ENCODE measurements at places on chromosomes 12 and 14.

- no peak for DNase-seq
Observed at GRCh38 chr12:106145539-106146447, 7.0 kb upstream of the NUAK1 start.

GRCh38 chr14:105290621-105291346, 10.0 kb downstream of the BRF1 start:
- peak; percentile 31 for DNase-seq

GRCh38 chr12:130199581-130200390, 37.5 kb downstream of the FZD10 start:
- no peak for DNase-seq

DNA sequence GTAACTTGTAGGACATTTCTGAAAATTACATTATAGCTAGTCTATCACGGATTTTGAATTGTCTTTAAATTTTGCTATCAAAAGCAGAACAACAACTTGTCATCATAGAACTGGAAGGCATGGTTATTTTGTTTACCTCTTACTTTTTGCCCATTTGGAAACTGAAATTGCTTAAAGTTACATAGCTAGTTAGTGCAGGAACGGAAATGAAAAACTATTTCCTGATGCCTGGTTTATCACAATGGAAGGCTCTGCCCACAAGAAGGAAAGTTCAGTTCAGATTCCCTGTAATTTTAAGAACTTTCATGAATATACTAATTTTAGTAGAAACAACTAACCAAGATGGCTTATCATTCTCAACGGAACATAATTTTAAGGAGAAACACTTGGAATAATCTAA, 427.7 kb downstream of the RAD51B start:
- no peak for DNase-seq

- no peak for DNase-seq
Observed at GRCh38 chr12:31590642-31591379, at the start of gene DENND5B. Gene DENND5B, minus strand, starts transcription at chr12:31591136. Its CDS starts 304 bp downstream, at chr12:31590832.

DNA sequence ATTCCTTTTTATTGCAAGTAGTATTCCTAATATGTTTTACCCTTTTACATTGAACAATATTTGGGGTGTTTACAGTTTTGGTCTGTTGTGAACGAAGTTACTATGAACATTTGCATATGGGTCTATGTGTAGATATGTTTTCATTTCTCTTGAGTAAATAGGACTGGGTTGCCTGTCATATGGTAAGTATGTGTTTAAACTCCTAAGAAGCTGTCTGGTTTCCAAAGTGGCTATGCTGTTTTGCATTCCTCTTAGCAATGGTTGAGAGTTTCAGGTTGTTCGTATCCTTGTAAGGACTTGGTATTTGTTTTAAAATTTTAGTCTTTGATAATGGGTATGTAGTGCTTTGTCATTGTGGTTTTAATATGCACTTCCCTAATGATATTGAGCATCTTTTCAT, 6.3 kb downstream of the METAP2 start:
- DNase-seq = no peak

GRCh38 chr12:4984971-4985370, 58.7 kb upstream of the KCNA5 start:
- no peak for DNase-seq

- DNase-seq = no peak
Observed at GRCh38 chr12:30753233-30753632, 1.5 kb downstream of the CAPRIN2 start.

- DNase-seq = no peak
Observed at GRCh38 chr12:108000111-108000510, 129.0 kb upstream of the WSCD2 start.

DNA sequence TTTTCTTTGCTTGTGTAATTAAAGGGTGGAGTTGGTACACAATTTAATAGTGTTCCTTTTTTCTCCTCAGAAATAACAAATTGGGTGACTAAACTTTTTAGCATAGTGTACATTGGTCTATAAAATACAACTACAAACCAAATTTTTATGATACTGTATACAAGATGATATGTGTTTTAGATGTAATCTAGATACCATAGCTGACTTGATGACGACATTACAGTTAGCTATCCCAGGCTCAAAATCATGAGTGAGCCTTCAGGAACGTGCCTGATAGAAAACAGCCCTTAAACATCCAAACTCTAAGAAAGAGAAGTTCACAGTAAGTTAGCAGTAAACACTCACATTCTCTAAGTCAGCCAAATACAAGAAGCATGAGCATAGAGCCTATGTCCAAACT, 99.0 kb upstream of the SSTR1 start:
- no peak for DNase-seq

DNA sequence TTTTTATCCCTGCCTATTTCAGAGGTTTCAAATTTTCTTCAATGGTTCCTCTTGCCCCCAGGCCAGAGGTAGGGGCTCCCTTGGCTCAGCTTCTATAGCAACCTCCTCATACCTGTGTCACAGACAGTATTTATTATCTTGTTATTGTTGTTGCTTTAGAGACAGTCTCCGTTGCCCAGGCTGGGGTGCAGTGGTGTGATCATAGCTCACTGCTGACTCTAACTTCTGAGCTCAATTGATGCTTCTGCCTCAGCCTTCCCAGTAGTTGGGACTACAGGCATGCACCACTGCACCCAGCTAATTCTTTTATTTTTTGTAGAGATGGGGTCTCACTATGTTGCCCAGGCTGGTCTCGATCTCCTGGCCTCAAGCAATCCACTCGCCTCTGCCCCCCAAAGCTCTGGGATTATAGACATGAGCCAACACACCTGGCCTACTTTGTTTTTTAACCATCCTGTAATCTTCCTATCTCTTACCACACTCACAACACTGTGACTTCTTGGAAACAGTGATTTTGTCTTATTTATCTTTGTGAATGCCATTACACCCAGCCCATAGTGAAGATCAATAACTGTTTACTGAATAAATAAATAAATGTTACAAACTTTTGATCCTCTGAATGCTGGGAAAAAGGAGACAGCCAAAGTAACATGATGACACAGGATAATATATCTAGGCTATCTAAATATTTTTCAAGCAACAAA, 95.9 kb downstream of the PHLDA1 start:
- DNase-seq = no peak

DNA sequence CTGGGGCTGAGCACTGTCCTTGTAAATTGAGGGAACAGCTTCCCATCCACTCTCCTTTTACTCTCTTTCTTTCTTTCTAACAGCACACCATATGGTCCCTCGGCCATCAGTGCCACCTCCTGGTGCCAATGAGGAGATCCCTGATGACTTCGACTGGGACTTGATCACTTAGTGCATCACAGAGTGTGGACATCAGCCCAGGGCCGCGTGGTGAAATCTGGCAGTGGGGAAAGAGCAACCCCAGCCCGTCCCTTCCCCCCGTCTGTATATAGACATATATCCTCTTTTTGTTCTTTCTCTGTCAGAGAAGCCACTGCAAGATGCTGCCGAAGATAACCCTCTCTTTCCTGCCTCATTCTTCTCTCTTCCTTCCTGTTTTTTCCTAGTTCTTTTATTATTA, 13.5 kb downstream of the C3AR1 start:
- DNase-seq = no peak

DNA sequence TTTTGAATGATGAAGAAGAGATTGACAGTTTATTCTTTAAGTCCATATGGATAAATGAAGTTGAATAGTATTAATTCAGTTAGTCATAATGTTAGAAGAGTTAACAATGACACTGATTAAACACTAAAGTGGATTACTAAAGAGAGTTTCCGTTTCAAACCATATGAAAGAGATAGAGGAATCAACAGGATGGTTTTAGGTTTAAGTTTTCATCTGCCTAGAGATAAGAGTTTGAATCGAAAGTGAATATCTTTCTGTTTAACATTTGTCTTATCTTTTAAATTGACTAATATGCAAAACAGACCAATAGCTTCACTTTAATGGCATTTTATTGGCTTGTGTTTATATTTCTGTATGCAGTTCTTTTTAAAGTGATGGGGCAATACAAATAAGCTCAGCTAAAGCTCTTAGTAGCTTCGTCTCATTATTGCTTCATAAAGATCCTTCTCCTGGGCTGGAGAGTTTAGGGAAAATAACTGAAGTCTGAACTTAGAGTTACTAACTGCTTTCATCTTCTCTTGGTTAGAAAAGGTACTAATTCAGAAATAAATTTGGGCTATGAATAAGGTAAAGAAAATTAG, 66.0 kb downstream of the MIPOL1 start:
- no peak for DNase-seq

GRCh38 chr14:50768680-50769079, 62.3 kb downstream of the NIN start:
- no peak for DNase-seq

DNA sequence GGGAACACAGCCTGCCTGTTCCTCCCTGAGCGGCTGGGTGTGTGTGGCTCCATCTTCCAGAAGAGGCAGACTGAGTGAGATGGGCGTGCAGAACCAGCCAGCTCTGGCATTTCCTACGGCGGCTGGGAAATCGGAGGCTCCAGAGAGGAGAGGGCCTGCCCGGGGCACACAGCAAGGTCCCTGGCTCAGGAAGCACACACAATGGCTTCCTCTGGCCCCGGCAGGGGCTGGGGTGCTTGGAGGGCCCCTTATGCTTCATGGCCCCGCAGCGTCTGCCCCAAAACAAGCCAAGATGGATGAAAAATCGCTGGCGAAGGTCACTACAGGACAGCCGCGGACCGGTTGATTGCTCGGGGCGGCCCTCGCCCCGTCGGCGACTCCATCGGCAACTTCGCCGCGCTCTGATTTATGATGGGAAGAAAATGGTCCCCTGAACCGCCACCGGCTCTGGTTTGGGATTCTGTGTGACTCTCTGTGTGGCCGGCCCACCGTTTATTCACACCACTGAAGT, 191.5 kb upstream of the C14orf180 start:
- DNase-seq = no peak

- DNase-seq = no peak
Observed at GRCh38 chr14:79016828-79017505, 846.8 kb downstream of the NRXN3 start.

DNA sequence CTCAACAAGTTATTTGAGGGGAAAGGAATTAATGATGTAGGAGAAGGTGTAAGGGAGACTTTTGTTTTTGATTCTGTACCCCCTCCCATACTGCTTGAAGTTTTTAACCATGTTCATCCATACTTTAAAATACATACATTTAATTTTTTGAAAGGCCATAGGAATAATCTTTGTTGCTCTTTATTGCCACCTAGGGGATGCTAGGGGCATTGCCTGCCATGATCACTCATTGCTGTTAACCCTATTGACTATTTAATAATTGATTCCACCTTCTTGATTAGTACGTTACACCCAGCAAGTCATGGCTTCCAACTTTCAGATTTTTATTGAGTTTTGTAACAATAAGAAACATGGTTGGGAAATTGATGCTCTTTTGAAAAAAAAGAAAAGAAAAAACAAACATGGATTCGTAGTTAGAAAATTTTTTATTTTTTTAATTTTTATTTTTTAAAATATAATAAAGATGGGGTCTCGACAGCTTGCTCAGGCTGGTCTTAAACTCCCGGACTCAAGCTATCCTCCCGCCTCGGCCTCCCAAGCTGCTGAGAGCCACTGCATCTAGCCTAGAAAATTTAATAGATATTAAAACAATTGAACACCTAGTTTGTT, 8.5 kb upstream of the PRKAB1 start:
- no peak for DNase-seq

DNA sequence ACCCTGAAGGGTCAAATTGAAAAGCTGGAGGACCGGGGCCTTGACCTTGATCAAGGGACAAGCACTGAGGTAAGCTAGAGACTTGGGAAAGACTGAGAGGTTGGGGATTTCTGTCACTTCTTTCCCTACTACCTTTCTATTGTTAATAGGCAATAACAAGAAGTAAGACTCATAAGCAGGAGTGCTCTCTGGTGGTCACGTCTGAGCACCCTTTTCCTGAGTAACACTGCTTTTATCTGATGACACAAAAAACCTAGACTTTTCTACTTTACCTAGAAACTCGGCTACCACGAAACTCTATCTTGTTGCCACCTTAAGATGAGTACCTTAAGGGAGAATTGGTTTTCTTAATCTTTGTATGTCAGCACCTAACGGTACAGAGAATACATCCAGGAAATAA, 35.5 kb upstream of the PPFIBP1 start:
- DNase-seq = no peak

DNA sequence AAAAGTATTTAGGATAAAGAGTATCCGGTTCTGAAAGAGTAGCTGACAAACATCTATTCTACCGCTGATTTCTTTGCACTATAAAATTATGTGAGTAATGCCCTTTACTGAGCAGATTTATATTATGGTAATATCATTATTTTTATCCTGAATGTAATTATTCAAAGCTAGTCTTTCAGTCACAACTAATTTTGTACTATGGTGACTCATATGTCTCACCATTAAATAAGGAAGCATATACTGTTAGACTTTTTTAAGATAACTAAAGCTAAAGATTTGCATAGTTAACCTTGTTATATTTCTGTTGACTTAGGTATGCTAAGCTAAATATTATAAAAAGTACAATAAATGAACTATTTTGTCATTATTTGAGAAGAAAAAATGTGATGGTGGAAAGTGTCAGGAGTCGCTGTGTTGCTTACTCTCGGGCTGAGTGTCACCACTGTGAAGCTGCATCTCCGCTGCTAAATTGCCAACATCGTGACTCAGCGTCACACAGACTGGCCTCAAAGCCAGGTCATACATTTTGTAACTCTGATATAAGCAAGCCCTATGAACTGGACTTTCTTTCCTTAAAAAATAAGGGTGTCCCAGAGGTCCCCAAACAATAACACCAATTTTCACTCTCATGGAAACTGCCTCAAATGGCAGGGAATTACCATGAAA, 69.1 kb upstream of the SSTR1 start:
- DNase-seq = no peak

- no peak for DNase-seq
Observed at GRCh38 chr14:75310295-75311111, 31.9 kb downstream of the FOS start.

GRCh38 chr12:78157199-78157598, 326.5 kb downstream of the NAV3 start:
- no peak for DNase-seq

DNA sequence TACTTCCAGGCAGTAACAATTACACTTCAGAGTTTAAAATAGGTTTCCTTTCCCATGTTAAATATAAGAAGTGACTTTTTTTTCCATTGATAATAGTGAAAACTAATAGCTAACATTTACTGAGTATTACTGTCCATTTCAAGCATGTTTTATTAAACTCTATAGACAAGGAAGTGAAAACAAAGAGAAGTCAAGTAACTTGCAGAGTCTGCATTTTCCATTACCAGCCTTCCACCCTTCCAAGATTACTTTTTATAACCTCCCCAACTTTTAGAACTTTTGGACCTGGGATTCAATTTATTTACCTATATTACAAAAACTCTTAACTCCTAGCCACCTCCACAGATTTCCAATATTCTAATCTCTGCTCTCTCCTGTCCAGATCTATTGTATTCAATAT, 67.7 kb downstream of the SEC23A start:
- no peak for DNase-seq

- DNase-seq = no peak
Observed at GRCh38 chr14:61519735-61520134, 175.6 kb upstream of the HIF1A start.

- DNase-seq = no peak
Observed at GRCh38 chr14:86997271-86997670, 995.7 kb downstream of the GALC start.

- DNase-seq = no peak
Observed at GRCh38 chr14:84750763-84751554, 779.0 kb upstream of the FLRT2 start.
